Colonic mucosa (tissue), 4 donors: ENCODE measurements at places on chromosomes 3 and 15. TPM values are rescaled to one million over a fixed set of nuclear protein-coding genes. Genes with fewer than 3 reads are reported as not detected.
A peak's percentile ranks its signal among the peaks of the same experiment; 100 is the strongest.

DNA sequence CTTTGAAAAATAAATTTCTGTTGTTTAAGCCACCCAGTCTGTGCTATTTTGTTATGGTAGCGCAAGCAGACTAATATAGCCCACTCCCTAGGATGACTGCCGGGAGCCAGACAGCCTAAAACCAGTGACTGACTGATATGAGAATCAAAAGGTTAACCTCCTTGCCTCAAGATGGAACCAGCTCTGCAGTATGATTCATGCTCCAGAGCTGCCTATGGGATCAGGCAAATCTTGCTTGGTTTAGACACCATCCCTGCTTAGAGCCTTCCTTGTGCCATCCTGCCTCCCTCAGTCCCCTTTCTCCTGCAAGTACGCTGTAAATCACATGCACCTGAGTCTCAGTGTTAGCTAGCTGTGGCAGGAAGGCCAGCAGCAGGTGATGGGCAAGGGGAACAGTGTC lies 39.3 kb downstream of the TRANK1 start:
- DNase-seq = no peak

Gene QARS1
- 374 TPM for total RNA-seq

- DNase-seq = no peak
These were observed 18.6 kb downstream of the RNU5B-1 start for GRCh38 chr15:65323071-65323511.

GRCh38 chr3:58175437-58176184 lies 35.2 kb downstream of the DNASE1L3 start:
- peak; percentile 87 for DNase-seq

Gene GNAT1
- total RNA-seq = not detected

DNA sequence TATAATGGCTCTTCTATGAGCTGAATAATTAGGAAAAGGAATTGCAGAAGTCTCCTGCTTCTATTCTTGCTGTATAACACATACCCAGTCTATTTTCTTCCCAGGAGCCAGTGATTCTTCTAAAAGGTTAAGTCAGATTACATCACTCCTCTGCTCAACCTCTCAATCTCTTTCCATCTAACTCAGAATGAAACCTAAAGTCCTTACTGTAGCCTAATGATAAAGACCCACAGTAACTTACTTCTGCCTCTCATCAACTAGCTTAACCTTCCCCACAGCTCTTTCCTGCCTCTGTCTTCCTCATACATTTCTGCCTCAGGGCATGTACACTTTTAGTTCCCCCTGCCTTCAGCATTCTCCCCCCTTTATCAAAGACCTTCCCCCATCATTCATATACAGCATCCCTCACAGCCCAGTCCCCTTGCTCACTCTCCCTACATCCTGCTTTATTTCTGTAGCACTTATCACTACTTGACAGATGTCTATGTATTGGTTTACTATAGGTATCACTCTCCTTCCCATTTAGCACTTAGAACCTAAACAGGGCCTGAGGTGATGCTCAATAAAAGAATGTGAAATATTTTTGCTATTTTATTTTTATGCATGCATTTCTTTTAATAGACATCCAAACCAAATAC lies 28.5 kb upstream of the CMTM6 start:
- no peak for DNase-seq

- no peak for DNase-seq
These were observed 57.5 kb upstream of the ITGA11 start for GRCh38 chr15:68489421-68489820.

Gene HRG
- not detected for total RNA-seq

GRCh38 chr3:171936191-171936841 lies 93.2 kb downstream of the TMEM212 start:
- DNase-seq = no peak

Gene DGKG
- 0.17 TPM for total RNA-seq

DNA sequence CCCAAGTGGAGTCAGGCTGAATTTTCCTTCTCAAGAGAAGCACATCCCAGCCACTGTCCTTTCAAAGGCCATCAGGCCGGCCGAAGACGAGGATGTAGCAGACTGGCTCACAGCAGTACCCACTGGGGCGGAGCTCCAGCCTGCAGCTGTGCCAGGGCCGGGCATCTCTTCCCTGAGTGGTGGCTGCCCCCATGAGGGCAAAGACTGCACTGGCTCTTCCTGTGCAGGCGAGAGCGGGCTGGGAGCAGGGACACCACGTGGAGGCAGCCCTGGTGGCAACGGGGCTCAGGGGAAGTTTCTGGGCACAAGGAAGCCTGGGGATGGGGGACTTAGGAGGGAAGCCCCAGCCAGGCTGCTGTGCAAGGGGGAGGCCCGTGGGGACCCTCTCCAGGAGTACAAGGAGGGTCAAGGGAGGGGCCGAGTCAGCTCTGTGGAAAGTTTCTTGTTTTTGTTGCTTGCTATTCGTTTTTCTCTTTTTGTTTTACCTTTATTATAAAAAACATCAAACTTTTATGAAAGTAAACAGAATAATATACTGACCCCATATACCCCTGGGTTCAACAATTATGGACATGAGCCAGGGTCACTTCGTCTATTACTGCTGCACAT lies 66.1 kb downstream of the RPN1 start:
- DNase-seq = peak; percentile 72

Gene LMAN1L
- total RNA-seq = not detected

DNA sequence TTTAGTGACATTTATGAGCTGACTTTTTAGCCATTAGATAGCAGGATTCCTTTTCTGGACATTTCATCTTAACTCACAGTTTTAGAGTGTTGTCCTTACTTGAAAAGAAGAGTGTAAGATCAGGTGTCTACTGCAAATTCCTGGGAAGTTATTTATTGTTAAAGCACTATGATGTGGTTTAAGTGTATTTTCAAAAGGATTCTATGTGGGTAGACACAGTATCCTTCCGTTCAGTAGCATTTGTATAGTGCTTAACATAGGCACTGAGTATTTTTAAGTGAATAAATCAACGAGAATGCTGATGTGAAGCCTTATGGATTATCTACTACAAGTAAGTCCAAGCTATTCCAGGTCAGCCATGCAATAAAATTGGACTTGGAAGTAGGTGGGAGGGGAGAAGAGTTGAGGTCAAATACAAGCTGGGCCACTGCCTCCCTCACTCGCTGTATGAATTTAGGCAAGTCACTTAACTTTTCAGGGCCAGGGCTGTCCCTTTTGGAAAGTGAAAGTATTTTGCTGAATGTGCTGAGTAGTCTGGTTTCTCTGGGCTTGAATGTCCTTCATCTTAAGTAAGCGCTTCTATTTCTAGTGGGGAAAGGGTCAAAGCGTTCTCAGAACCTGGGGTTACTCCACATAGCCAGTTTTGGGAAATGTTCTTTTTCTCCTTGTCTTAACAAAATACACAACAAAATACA lies 48.6 kb downstream of the GAP43 start:
- no peak for DNase-seq

DNA sequence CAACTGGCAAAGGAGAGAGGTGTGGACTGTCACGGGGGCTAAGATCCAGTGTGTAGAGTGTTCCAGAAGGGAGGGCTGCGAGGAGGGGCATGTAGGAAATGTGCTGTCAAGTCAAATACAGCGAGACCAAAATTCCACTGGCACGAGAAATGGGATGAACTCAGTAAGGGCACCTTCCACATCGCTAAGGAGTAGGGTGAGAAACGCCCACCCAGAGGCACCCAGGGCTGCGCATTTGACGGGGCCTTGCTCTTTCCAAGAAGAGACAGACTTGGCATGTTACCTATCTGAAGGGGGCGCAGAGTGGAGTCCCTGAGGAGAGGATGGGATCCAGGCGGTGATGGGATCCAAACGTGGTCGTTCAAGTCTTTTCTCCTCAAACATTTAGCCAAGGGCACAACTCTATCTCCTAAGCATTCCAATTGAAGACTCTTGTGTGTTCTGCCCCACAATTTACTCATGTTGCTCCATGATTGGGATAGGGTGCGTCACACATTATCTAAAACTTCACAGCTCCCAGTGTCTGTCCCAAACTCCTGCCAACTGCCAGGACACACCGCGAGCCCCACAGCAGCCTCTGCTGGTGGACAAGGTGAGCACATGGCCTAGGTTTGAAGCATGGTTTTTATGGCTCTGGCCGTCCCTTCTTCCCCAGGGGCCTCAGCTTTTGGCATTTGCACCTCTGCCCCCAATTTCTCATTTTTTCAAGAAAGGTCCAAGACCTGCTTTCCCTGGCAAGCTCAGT lies 7.6 kb downstream of the SELENOS start:
- no peak for DNase-seq

DNA sequence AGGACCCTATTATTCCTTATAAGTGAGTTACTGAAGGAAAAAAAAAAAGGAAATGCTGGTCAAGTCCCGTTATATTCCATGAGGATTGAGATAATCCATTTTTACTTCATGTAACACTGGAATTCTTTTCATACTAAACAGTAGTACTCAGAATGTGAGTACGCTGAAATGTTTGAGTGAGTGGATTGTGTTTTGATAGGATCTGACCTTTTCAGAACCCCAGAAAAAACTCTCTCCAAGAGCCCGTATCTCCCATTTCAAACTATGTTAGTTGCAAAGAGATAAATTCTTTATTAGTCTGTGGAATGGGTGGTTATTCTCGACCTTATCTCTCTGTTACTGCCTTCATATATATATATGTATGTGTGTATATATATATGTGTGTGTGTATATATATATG lies 2.5 kb upstream of the LPP start:
- no peak for DNase-seq

- no peak for DNase-seq
These were observed 22.7 kb upstream of the CD96 start for GRCh38 chr3:111519178-111519855.

Gene GOLGA8T
- total RNA-seq = 0.16 TPM

Gene FRMD4B
- 13.5 TPM for total RNA-seq

Gene SOX2
- total RNA-seq = 0.25 TPM

- no peak for DNase-seq
These were observed 20.5 kb upstream of the ENTPD3 start for GRCh38 chr3:40366203-40367162.

Gene SLC9C1
- 0.15 TPM for total RNA-seq

DNA sequence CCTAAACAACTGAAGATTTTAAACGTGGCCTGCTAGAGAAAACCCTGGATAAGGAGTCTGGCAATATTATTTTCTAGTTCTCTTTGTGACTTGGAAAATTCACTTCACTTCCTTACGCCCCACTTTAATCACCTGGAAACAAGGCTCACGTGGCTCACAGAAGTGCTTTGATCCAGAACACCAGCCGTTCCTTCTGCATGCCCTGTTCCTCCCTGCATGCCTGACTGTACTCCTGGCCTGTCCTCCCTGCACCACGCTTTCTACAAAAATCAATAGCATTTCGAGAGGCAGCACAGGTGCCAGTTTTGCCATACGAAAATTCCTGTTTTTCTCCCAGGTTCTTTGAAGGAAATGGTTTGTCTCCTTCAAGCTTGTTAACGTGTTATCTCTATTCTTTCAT lies 474.2 kb upstream of the RGMA start:
- no peak for DNase-seq

- no peak for DNase-seq
These were observed 6.7 kb downstream of the P2RY12 start for GRCh38 chr3:151377768-151378385.

GRCh38 chr3:122555275-122556071 lies 8.6 kb downstream of the PARP9 start:
- no peak for DNase-seq

Gene WDR49
- total RNA-seq = not detected

Gene CHRFAM7A
- total RNA-seq = 0.59 TPM

Gene CA12
- total RNA-seq = 339 TPM

GRCh38 chr3:71069797-71070196 lies 513.7 kb downstream of the FOXP1 start:
- peak; percentile 85 for DNase-seq

Gene CCDC54
- not detected for total RNA-seq

DNA sequence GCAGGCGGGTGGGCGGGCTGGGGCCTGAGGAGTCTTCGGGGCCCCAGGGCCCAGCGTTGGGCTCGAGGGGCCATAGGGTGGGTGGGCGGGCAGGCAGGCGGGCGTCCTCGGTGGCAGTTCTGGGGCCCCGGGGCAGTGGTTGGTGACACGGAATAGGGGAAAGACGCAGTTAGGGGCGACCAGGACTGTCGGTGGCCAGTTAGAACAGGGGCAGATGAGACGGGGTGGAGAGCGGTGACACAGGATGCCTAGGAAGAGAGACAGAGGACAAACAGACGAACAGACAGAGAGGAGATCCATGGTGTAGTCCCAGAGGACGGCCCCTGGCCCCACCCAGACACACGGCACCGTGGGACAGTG lies 36.5 kb downstream of the GRIP2 start:
- no peak for DNase-seq

Gene RTP1
- not detected for total RNA-seq

DNA sequence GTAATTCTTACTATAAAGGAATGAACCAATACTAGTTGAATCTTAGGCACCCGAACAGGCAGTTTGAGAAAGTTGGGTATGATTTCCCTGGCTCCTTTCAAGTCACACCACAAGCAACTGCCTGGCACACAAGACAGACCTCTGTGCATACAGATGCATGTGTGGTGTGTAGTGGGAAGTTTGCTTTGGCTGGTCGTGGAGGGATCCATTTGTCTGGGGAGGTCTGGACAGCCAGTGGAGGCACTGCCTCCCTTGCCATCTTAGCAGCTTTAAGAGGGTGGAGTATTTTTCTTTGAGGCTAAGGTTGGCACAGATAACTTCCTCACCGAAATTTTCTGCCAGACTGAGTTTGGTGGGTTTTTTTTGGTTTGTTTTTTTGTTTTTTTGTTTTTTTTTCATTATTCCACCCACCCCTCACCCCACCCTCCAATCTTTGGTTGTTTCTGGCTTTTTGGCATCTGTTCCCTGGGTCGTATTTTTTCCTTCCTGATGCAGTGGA lies 97.1 kb downstream of the TMEM212 start:
- DNase-seq = no peak

Gene LRTM1
- total RNA-seq = not detected

GRCh38 chr3:61687206-61687605 lies 125.8 kb downstream of the PTPRG start:
- DNase-seq = peak; percentile 29

Gene TIMP4
- 3.1 TPM for total RNA-seq

Gene ECE2
- total RNA-seq = not detected

Gene A4GNT
- not detected for total RNA-seq

GRCh38 chr15:57662091-57662744 lies 44.3 kb upstream of the POLR2M start:
- DNase-seq = peak; percentile 68

GRCh38 chr15:41993472-41994170 lies 21.3 kb upstream of the EHD4 start:
- no peak for DNase-seq

DNA sequence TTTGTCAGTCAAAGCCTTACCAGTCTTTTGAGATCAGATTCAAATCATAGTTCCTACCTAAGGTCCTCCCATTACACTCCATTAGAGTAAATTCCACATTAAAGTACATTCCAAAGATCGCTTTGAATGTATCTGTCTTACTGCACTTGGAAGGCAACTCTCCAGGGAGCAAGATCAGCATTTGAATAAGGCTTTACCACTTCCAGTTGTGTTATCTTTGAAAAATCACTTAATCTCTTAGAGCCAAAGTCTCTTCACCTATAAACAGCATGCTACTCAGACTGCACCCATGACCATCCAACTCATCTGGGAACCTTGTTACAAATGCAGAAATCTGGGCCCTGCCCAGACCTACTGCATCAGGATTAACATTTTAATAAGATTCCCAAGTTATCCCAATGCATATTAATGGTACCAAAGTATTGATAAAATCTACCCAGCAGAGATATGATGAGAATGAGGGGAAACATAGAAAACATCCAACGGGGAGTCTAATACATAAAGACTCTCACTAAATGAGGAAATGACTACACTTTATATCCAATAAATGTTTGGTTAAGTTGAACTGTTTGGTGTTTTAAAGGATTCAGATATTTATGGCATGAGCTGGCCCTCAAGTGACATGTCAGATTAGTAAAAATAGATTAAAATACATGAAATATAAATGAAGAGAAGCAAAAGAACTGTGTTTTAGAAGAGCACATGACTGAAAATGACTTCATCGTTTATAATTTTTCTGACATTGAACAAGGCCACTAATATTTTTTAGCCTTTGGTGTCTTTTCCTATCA lies 75.9 kb downstream of the TNIK start:
- no peak for DNase-seq

Gene SYNM
- total RNA-seq = 108 TPM

Gene GRAMD1C
- total RNA-seq = 10.2 TPM
